RPMI7951 (cell line): ENCODE measurements at places on chromosomes 2 and 18. TPM values are rescaled to one million over a fixed set of nuclear protein-coding genes. Genes with fewer than 3 reads are reported as not detected.

- DNase-seq: no peak
These were observed 50.5 kb downstream of the USP37 start for GRCh38 chr2:218517434-218518206.

DNA sequence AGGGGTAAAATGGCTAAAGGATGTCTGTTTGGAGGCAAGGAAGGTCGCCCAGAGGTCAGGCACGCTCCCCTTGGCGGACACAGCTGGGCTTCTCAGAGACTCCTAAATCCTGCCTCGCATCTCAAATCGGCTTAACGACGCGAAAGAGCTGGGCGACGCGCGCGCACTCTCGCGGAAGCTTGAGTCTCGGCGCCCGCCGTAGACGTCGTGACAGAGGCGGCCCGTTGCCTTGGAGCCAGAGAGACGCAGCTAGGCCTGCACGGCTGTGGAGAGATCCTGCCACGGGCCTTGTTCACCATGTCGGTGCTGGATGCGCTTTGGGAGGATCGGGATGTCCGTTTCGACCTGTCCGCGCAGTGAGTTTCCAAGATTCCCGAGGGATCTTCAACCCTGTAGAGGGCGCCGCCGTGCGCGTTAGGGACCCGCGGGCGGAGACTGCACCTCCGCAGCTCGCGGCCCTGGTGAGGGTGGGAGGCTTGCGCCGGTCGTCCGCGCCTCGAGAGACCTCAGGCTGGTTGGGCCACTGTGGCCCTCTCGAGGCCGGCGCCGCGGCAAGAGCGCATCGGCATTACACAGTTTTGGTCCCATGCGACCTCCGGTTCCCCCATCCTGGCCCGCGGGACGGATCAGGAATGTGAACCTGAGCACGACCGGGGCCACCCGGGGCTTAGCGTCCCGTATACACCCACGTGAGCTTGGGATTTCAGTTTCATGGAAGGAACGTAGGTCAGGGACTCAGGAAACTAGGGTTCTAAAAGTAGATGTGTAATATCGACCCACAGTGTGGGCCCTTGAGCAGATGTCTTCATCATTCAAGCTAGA lies at the start of gene BBS5:
BBS5 (plus strand) TSS at position 238 of the 822 bp plus-strand sequence; CDS start at position 298, 60 bp downstream.
- peak; percentile 82 for DNase-seq

MRO gene
- not detected in 2 replicates for total RNA-seq

GRCh38 chr2:85439025-85439472 lies 20.5 kb downstream of the SH2D6 start:
- no peak for DNase-seq

DNA sequence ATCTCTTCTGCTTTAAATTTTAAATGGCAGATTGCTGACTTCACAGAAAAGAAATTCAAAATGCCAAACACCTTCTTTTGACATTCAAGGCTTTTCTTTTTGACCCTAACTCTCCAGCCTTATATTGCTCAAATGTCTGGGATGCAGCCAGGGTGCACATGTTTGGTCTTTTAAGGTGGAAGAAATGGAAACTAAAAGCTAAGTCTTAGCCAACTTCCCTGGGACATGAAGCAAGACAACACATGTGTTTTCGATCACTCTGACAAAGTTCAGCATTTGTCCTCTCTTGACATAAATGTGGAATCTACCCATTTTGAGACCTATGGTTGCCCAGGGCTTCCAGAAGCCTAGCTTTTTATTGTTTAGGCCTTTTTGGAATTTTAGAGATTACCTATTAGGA lies 161.6 kb downstream of the RDH14 start:
- DNase-seq: no peak

ADRA2B gene
- not detected in 2 replicates for total RNA-seq

- DNase-seq: peak; percentile 65
These were observed 4.5 kb downstream of the GPR39 start for GRCh38 chr2:132420816-132421805.

DNA sequence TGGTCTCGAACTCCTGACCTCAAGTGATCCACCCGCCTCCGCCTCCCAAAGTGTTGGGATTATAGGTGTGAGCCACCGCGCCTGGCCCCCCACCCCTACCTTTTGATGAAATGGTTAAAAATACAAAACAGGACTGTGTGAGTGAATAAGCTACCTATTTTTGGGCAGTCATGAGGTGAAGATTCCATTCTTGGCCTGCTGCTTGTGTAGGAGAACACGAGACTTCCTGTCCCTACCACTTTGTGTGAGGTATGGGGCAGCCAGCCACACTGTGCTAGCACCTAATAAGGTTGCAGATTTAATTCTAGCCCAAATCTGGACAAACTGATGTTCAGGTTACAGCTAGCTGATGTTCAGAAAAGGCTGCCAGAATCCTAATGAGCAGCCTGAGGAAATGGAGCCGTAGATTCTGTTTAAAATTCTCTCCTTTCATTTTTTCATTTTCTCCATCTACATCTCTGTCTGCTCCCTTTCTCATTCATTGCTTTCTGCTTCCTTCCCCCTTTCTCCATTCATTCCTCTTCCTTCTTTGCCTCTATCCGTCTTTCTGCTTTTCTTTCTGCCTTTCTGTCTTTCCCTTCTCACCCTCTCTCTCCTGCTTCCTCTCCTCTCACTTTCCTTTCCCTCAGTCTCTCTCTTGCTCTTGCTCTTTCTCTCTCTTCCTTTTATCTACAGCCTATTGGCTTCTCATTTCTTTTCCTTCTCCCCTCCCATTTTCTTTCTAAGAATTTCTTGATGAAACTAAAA lies 4.6 kb upstream of the LTBP1 start:
- no peak for DNase-seq

DNA sequence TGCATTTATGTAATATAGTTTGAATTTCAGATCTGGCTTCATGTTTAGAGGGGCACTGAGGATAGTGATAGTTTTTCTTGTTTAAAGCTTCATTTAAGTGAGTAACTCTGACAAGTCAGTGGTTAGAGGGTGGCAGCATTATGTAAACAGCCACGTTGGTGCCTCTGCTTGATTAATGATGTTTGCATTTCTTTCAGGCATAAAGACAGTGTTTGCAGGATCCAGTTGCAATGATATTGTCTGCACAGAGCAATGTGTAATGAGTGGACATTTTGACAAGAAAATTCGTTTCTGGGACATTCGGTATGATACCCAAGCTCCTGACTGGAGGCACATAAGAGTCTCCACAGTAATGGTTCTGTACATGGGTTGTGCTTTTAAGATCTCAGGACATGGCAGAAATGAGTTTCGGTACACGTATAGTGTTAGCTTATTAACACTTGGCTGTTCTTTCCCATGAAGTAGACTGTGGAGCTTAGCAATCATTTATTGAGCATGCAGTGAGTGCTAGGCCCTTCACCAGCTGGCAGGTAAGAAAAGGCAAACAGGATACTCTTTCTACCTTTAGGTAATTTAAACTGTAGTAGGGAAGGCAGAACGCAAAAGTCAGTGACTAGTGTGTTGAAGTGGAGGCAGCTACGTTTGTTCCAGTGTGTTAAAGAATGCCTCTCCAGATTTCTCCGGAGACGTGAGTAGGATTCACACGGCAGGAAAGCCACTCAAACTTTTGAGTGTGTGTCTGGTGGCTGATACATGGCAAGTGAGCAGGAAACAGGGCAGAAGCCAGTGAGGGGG lies 17.4 kb upstream of the SAG start:
- no peak for DNase-seq

DNA sequence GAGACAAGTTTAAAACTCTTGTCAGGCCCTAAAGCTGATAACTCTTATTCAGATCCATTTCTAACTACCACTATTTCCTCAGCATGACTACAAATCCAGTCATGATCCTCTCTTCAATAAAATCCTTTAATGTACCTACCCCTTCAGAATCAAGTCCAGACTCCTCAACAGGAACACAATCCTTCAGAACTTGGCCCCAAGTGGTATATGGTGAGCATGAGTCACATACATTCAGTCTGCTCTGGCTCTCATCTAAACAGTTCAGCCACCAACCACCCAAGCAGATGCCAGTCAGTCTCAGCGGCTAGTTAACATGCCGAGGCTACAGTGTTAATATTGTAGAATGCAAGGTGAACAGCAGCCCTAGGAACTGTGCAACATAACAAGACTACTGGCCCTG lies 9.7 kb downstream of the LMAN2L start:
- peak; percentile 11 for DNase-seq

- DNase-seq: peak; percentile 64
These were observed 545 bp downstream of the GTF3C2 start for GRCh38 chr2:27356056-27356381.
